ENCODE measurements at places on chromosomes 1 and 21. TPM values are rescaled to one million over a fixed set of nuclear protein-coding genes. Genes with fewer than 3 reads are reported as not detected.
A peak's percentile ranks its signal among the peaks of the same experiment; 100 is the strongest.

OR10Z1 gene
- not detected for total RNA-seq

GPATCH4 gene
- 23.7 TPM for total RNA-seq

GRCh38 chr1:113808450-113809195, 3.7 kb downstream of the RSBN1 start:
- no peak for ATAC-seq

DNA sequence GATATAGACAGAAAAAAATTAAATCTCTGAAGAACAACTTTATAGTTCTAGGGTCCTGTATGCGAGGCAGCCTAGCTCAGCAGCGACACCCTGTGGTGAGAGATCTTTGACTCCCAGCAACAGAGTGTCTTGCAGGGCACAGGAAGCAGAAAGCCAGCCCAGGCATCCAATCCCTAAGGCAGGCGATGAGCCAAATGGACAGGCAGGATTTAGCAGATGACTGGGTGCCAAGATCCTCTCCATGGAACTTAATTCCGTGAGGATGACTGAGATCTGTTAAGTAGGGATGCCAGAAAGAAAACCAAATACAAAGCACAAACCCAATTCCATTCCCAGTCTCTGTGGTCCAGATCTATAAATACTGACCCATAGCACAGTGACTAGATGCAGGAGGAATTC, 38.8 kb downstream of the HLCS start:
- peak; percentile 74 for ATAC-seq

DNA sequence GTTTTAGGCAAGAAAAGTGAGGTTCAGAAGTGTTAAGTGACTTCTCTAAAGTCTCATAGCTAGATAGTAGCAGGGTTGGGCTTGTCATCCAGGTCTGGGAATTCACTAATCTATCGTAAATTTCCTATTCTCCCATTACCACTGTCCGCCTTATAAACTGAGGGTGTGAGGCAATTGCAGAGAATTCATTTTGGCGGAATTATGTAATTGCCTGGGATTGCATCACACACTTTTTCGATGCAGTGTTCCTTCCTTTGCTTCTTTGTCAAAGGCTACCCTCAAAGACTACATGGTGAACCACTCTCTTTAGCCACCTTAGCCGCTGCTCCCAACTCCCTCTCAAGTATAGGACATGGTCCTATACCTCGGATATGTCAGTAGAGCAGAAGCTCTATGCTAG, 19.1 kb downstream of the SELP start:
- no peak for ATAC-seq

GRCh38 chr1:243849421-243850201, 432 bp downstream of the AKT3 start:
- peak; percentile 44 for ATAC-seq

GRCh38 chr1:59556398-59556797, 258.4 kb upstream of the HOOK1 start:
- no peak for ATAC-seq

DNA sequence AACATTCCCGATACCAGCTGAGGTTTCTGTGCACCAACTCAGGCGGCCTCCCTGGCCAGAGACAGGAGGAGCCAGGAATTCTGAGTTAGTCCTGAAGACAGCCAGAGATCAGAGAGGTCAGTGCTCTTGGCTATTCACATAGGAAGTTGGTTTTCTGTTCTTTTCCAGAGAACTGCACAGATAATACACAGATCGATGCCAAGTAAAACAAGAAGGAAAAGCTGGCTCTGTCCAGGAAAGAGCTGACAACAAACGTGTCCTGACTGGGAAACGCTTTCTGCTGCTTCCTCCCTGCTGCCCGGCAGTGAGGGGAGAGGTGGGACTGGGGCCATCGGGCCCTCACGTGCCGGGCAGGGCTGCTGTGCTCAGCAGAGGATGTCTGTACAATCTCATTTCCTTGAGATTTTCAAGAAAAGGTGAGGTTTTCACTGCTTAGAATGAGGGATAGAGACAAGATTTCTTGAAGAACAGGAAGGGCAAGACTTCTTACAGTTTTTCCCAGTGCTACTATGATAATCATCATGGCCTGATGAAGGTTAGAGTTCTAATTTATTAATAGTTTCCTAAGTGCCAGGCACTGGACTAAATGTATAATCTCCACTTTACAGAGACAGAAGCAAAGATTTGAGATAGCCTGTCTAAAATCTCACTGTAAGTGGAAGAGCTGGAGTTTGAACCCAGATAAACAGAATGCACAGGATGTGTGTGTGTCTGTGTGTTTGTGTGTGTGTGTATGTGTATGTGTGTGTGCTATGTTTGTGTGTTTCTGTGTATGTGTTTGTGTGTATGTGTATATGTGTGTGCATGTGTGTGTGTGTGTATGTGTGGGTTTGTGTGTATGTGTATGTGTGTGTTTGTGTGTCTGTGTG, 211.0 kb upstream of the RAB4A start:
- peak; percentile 78 for ATAC-seq
